Fibroblast of gingiva (primary cell): ENCODE measurements at places on chromosomes 5 and 9.

GRCh38 chr5:39517800-39518199 lies 93.0 kb upstream of the DAB2 start:
- peak; percentile 79 for DNase-seq

- DNase-seq: no peak
Observed at GRCh38 chr5:158236511-158237335, 377.8 kb upstream of the CLINT1 start.

GRCh38 chr5:158565017-158565789 lies 534.5 kb downstream of the EBF1 start:
- no peak for DNase-seq

GRCh38 chr9:106956971-106957370 lies 94.0 kb downstream of the ZNF462 start:
- peak; percentile 13 for DNase-seq

DNA sequence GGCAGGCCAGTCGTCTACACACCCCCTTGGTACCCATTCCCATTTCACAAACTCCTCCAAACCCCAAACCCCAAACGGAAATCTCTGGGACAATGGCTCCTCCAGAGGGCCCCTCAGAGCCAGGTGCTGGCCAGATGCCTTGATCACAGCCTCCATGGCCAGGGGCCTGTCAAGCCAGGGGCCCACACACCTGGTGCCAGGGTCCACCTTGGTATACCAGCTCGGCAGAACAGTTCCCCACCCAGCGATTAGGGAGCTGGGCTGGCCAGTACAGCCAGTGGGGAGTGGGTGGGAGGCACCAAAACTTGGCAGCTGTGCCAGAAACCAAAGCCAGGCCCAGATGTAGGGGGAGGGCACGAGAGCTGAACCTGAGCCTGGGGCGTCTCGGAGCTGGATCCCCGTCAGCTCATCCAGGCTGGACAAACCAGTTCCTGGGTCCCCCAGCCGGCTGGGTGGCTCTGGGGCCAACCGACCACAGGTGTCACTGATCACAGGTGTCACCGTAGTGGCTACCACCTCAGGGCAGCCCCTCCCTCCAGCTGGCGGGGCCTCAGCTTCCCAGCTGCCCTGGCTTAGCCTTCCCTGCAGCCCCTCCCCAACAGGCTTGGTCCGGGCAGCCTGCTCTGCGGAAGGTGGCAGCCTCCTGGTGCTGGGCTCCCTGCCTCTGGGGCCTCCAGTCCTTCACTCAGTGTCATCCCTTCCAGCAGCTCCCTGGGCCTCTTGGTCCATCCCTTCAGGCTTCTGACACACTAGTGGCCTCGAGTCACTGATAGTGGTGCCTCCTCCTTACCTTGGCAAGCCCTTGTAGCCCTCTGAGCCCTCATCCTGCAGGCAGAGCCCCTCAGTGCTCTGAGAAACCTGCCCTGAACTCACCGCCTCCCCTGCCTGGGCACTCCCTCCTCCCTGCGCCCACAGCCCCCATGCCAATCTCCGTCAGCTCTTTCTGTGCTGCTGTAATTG lies 6.6 kb upstream of the RMND5B start:
- DNase-seq: no peak

GRCh38 chr9:28542928-28543327 lies 969.6 kb upstream of the C9orf72 start:
- no peak for DNase-seq

DNA sequence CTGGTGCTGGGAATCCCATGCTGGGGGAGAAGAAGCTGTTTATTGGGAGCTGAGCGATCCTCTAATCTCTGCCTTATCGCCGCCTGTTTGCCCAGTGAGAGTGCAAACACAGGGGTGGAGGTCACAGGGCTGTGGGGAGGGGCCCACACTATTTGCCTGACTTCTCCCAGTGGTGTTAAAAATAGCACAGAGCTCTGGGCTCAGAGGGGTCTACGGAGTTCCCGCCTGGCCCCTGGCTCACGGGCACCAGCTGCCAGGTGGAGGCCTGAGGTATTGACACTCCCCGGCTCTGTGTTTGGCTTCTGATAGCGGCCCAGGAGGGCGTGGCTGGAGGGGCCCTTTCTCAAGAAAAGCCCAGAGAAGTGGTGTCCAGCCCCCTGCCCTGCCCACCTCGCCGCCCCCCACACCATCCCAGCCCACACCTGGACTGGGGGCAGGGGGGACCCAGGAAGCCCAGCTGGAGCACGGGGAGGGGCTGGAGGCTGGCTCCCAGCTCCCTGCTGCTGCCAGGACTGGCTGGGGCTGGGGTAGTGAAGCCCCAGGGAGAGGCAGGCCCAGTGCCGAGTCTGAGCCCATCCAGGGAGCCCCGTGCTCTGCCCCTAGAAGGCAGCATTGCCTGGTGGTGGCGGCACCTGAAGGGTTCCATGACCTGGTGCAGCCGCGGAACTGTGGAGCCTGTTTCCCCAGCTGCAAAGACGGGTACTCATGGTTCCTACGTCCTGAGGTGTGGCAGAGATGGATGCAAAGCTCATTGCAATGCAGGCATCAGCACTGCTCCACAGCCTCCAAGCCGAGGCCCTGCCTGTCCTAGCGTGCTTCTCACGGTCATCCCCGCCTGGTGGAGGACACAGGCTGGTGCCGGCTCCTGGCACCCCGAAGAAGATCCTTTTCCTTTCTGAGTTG lies 35.7 kb upstream of the EGFL7 start:
- DNase-seq: no peak

GRCh38 chr9:96021551-96022444 lies 146.3 kb downstream of the ERCC6L2 start:
- DNase-seq: no peak

- no peak for DNase-seq
Observed at GRCh38 chr5:6574111-6574510, 58.7 kb downstream of the NSUN2 start.

GRCh38 chr5:80712919-80713318 lies 58.1 kb upstream of the DHFR start:
- no peak for DNase-seq

GRCh38 chr5:35852084-35852734 lies 4.5 kb upstream of the IL7R start:
- peak; percentile 9 for DNase-seq

GRCh38 chr9:81479573-81479972 lies 209.8 kb downstream of the TLE1 start:
- DNase-seq: no peak

DNA sequence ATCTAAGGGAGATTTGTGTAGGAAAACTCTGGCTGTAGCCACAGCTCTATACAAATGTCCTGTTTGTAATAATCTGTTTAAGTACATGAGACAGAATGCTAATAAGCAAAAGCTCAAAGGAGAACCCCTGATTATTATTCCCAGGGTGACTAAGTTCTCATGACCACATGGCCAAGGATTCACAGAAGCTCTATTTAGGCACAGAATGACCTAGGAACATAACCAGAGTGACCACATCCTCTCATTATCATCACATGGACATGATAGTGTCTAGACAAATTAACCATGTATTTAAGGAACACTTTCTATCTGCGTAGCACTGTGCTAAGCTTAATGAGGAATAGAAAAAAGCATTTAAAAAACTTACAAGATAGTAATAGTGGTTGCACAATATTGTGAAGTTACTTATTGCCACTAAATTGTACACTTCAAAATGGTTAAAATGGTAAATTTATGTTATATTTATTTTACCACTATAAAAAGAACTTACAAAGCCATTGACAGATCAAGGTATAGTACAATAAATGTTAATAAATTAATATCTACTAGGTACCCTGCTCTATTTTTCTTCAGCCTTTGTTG lies 56.3 kb downstream of the STX17 start:
- no peak for DNase-seq
